ENCODE measurements at places on chromosomes 6 and 20. TPM values are rescaled to one million over a fixed set of nuclear protein-coding genes. Genes with fewer than 3 reads are reported as not detected.

CTAGE9 gene
- total RNA-seq, result not detected

LAMA5 gene
- total RNA-seq, result 191 TPM

TAGAP gene
- total RNA-seq, result 3.3 TPM

FAM83C gene
- not detected for total RNA-seq

BPIFB2 gene
- not detected for total RNA-seq

TCF19 gene
- 16.8 TPM for total RNA-seq

CRISP2 gene
- total RNA-seq, result 0.18 TPM

EPHA7 gene
- total RNA-seq, result 29.5 TPM

C20orf141 gene
- total RNA-seq, result not detected

ESR1 gene
- total RNA-seq, result 3.5 TPM

OVOL2 gene
- 1.7 TPM for total RNA-seq

C6orf163 gene
- total RNA-seq, result 6.2 TPM

PTGIS gene
- 43.4 TPM for total RNA-seq

DNMT3B gene
- total RNA-seq, result 4.7 TPM

C6orf120 gene
- total RNA-seq, result 37.2 TPM

CYP21A2 gene
- total RNA-seq, result 0.64 TPM

SUMO4 gene
- 6.7 TPM for total RNA-seq

PPP1R3G gene
- 5.0 TPM for total RNA-seq

RBBP8NL gene
- 0.93 TPM for total RNA-seq

SLC22A1 gene
- total RNA-seq, result 1.3 TPM

C4B gene
- total RNA-seq, result 45.4 TPM

HEY2 gene
- total RNA-seq, result 3.9 TPM

PPP1R14C gene
- 17.6 TPM for total RNA-seq

PSMB1 gene
- total RNA-seq, result 140 TPM

EBF4 gene
- 18.3 TPM for total RNA-seq

ELOVL2 gene
- 2.3 TPM for total RNA-seq

PRRC2A gene
- 111 TPM for total RNA-seq

TBP gene
- 16.3 TPM for total RNA-seq

ROS1 gene
- 0.23 TPM for total RNA-seq

FOXQ1 gene
- 7.4 TPM for total RNA-seq

CFAP206 gene
- 4.0 TPM for total RNA-seq

NOTCH4 gene
- 22.2 TPM for total RNA-seq

NRSN2 gene
- 19.0 TPM for total RNA-seq

IL20RA gene
- 2.4 TPM for total RNA-seq

OXT gene
- total RNA-seq, result not detected

LIN28B gene
- total RNA-seq, result 0.18 TPM

IFT52 gene
- total RNA-seq, result 43.3 TPM

TBXT gene
- total RNA-seq, result not detected

SCRT2 gene
- total RNA-seq, result not detected

WFDC5 gene
- total RNA-seq, result not detected

SMLR1 gene
- total RNA-seq, result 0.29 TPM

RNF182 gene
- total RNA-seq, result 1.4 TPM

DLL1 gene
- 16.8 TPM for total RNA-seq

ANKRD66 gene
- total RNA-seq, result not detected

TBC1D22B gene
- total RNA-seq, result 9.7 TPM

TOP1 gene
- 27.4 TPM for total RNA-seq

ZNF322 gene
- 31.9 TPM for total RNA-seq

SLC44A4 gene
- 28.4 TPM for total RNA-seq
